ENCODE measurements at places on chromosomes 12 and 14.

DNA sequence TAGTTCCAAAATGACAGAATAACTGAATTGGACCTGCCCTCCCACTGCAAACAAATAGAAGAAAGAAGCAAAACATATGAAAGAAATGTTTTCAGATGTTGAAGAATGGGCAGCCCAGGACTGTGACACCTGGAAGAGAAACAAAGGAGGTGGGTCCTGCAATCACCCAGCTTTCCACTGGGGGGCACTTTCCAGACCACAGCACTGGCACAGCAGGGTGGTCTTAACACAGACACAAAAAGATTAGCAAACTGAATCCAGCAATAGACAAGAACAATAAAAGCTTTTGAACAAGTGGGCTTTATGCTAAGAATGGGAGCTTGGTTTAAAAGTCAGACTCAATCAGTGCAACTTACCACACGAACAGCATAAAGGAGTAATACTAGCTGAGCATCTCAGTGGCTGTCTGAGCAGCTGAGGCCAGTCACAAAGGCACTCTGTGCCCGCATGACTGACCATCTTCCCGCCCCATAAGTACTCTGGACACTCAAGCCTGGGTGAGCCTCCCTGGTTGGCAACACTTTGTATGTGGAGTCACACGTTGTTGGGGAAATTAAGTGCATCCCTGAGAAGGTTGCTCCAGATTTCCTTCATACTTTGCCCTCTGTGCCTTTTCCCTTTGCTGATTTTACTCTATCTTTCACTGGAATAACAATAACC, 27.7 kb downstream of the JKAMP start:
- no peak for DNase-seq

GRCh38 chr12:94038605-94039004, 109.8 kb upstream of the PLXNC1 start:
- no peak for DNase-seq

DNA sequence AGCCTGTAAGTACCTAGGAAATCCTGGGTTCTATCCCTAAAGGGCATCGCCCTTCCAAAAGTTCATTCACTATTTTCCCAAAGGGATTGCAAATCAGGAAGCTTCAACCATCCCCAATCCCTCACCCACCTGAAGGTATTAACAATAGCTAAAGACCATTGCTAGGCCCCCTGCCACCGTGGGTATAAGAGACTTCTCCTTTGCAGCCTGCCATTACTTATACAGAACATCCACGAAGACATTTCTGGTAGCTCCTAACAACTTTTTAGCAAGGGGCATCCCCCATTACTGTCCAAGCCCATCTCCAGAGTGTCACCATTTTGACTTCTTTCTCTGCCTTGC, 384 bp upstream of the SMUG1 start:
- DNase-seq: no peak

DNA sequence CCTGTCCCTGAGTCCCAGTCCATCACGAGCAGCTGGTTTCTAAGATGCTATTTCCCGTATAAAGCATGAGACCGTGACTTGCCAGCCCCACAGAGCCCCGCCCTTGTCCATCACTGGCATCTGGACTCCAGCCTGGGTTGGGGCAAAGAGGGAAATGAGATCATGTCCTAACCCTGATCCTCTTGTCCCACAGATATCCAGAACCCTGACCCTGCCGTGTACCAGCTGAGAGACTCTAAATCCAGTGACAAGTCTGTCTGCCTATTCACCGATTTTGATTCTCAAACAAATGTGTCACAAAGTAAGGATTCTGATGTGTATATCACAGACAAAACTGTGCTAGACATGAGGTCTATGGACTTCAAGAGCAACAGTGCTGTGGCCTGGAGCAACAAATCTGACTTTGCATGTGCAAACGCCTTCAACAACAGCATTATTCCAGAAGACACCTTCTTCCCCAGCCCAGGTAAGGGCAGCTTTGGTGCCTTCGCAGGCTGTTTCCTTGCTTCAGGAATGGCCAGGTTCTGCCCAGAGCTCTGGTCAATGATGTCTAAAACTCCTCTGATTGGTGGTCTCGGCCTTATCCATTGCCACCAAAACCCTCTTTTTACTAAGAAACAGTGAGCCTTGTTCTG, 41.6 kb downstream of the DAD1 start:
- no peak for DNase-seq

GRCh38 chr12:111730420-111730819, 36.3 kb upstream of the ALDH2 start:
- no peak for DNase-seq

DNA sequence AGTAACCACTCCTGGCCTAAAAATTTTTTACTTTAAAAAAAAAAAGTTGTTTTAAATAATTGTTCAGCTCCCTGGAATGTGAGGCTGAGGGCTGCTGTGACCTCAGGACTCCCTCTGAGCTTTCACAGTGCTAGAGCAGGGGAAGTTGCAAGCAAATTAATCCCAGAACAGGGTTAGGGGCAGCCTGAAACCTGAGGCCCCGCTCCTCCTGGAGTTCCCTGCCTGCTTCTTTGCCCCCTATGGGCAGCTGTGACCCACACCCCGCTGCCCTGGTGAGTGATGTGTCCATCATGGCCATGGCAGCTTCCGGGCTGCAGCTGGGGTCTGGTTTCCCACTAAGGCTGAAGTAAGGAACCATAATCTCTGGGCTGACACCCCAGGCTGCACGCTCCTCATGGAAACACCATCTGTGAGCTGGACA, 9.5 kb downstream of the RITA1 start:
- DNase-seq: no peak

DNA sequence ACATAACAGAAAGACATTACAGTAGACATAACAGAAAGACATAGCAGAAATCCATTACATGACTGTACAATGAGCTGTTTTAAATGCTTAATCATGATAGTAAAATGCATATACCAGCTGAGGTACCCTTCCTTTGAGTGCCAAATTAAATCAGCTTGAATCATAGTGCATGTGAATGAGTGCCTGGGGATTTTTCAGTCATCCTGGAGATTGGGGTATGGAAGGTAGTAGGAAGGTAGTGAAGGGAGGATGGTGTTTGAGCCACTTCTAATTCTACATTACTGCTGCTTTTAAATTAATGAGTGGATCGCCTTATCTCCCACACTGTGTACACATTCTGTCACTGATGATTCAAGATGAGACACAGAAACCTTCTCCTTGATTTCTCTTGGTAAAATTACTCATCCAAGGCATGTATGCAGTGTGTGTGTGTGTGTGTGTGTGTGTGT, 534.2 kb downstream of the LRFN5 start:
- DNase-seq: no peak

DNA sequence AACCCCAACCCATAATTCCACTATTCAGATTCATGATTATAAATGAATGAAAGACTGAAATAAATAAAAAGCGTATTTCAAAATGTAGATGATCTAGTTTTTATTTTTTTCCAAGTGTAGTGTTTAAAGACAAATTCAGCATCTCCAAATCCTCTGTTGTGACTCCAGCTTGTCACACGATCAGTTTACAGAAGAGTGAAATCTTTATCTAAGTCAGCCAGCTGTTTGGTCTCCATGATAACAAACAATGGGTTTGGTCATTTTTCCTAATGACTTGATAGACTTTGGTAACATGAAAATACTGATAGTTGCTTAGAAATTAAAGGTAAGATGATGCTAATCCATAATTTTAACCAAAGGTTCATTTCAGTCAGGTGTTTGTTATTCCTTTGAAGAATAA, 114.5 kb upstream of the RASSF8 start:
- DNase-seq: no peak

- DNase-seq: no peak
Measured at GRCh38 chr12:25271486-25272098, 20.9 kb upstream of the KRAS start.

- no peak for DNase-seq
Measured at GRCh38 chr12:95322326-95322725, 104.7 kb downstream of the VEZT start.

Measured in stimulated activated CD4-positive, alpha-beta T cell treated with anti-CD3 and anti-CD28 coated beads, Interleukin-4, amount 100 ng/mL, for 1 hour (primary cell).